ENCODE measurements at places on chromosomes 5 and 9. TPM values are rescaled to one million over a fixed set of nuclear protein-coding genes. Genes with fewer than 3 reads are reported as not detected.

Gene TSLP
- 0.11 TPM for total RNA-seq

Gene IL5
- total RNA-seq, result not detected

Gene OBP2B
- not detected for total RNA-seq

Gene CARTPT
- not detected for total RNA-seq

Gene OTP
- total RNA-seq, result not detected

Gene WDR55
- total RNA-seq, result 28.6 TPM

Gene OR13C4
- not detected for total RNA-seq

Gene MAMDC2
- total RNA-seq, result 0.09 TPM

Gene TEX48
- not detected for total RNA-seq

Gene EMB
- 0.11 TPM for total RNA-seq

Gene MTREX
- total RNA-seq, result 48.9 TPM

Gene ADRB2
- total RNA-seq, result 13.0 TPM

Gene ANKRD18B
- under 0.01 TPM for total RNA-seq

Gene PLGRKT
- total RNA-seq, result 6.2 TPM

Gene NEUROG1
- total RNA-seq, result not detected

Gene ZFAND5
- total RNA-seq, result 79.9 TPM

Gene RHOBTB3
- 22.8 TPM for total RNA-seq

Gene PTGES
- 0.65 TPM for total RNA-seq

Gene CCL21
- total RNA-seq, result 1.4 TPM

Gene GFI1B
- total RNA-seq, result under 0.01 TPM

Gene RNF180
- 4.9 TPM for total RNA-seq

Gene STING1
- 33.7 TPM for total RNA-seq

Gene EPB41L4A
- 39.6 TPM for total RNA-seq

Gene ISL1
- not detected for total RNA-seq

Measured in dermis lymphatic vessel endothelial cell (primary cell).